ENCODE measurements at places on chromosomes 6 and 20. TPM values are rescaled to one million over a fixed set of nuclear protein-coding genes. Genes with fewer than 3 reads are reported as not detected.

Gene BPIFA3
- not detected for total RNA-seq

Gene EPPIN
- total RNA-seq = not detected

Gene KCNK16
- total RNA-seq = not detected

Gene TINAG
- total RNA-seq = 1.0 TPM

Gene C20orf144
- not detected for total RNA-seq

Gene ISM1
- total RNA-seq = 1.5 TPM

Gene FAM217A
- total RNA-seq = not detected

Gene KCNB1
- total RNA-seq = 1.5 TPM

GRCh38 chr6:33208091-33208967, at the start of gene RING1:
Gene RING1 (plus strand): TSS chr6:33208500. CDS start chr6:33208823, 323 bp downstream.
- DNase-seq = peak; percentile 90

DNA sequence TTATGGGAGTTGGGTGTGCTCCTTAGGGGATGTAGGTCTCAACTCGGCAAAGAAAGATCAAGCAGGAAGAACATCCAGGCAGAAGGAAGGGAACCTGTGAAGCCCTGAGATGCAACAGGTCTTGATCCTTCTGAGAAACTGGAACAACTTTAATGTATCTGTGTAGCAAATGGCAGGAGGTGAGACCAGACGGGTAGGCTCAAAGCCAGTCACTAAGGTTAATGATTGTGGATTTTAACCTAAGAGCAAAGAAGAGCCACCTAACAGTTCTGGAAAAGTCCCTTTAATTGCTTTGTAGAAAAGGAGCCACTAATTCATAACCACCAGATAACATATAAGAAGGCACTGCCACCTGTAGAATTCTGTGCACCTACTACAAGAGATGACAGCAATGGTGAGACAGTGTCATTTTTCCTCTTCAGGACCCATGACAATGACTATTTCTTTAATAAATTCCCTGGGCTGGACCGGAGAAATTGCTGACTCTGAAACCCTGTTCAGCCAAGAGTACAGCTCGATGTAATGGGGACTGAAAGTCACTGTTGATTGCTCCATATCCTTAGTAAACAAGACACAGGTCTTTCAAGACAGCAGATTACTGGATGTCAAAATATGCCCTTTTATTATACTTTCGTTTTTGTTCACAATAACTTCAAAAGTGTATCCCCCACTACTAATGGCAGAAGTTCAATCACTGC, 326.2 kb downstream of the CBLN4 start:
- no peak for DNase-seq

DNA sequence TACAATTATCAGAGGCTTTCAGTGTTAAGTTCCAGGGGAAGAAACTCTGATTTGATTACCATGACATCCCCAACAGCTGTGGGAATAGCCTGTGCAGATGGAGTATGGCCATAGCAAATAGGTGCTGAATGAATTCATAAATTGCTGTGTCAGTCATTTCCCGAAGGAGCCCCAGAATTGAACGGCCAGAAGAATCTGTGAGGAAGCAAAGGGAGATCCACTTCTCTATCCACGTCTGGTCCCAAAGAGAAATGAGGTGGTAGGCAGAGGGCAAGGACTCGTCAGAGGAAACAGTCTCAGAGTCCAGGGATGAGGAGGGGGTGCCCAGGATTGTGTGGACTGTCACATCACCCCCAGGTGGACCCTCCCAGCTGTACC, 3.1 kb upstream of the TAF8 start:
- no peak for DNase-seq

GRCh38 chr6:34207695-34208443, 28.8 kb upstream of the HMGA1 start:
- DNase-seq = no peak

GRCh38 chr6:30327232-30327746, 562 bp downstream of the TRIM39 start:
- no peak for DNase-seq

DNA sequence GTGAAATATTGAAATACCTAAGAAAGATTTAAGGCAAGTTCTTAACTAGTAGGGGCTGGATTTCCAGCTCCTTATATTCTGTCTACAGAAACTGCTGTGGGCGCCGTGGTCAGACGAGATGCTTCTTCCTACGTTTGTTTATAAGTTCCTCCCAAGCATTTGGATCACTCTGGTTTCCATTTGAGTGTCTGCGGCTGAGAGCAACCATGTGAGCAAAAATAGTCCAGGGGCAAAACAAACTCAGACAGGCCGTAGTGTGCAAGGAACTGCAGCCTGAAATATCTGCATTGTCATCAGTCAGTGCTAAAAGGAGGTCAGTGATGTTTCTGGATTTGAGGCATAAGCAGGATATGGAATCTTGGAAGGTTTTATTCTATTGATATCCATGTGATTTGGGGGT, 485.9 kb upstream of the JAG1 start:
- DNase-seq = peak; percentile 26

DNA sequence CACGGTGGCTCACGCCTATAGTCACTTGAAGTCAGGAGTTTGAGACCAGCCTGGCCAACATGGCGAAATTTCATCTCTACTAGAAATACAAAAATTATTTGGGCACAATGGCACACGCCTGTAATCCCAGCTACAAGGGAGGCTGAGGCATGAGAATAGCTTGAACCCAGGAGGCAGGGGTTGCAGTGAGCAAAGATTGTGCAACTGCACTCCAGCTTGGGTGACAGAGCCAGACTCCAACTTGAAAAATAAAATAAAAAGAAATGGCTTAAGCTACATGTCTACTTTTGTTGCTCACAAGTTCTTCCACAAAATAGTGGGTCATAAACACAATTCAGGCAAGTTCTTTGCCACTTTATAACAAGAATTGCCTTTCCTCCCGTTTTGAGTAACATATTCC, 27.1 kb upstream of the B4GALT5 start:
- DNase-seq = no peak

GRCh38 chr6:12440981-12441380, 150.8 kb downstream of the EDN1 start:
- DNase-seq = no peak

GRCh38 chr6:56655249-56655648, 12.6 kb upstream of the DST start:
- no peak for DNase-seq

GRCh38 chr6:90179190-90180169, 117.2 kb downstream of the BACH2 start:
- DNase-seq = no peak

GRCh38 chr6:87671555-87672029, 30.4 kb downstream of the AKIRIN2 start:
- no peak for DNase-seq

GRCh38 chr6:82176616-82177015, 70.9 kb downstream of the IBTK start:
- DNase-seq = no peak

GRCh38 chr20:8250539-8251200, 118.6 kb downstream of the PLCB1 start:
- no peak for DNase-seq

GRCh38 chr6:155120034-155120433, 124.9 kb downstream of the TIAM2 start:
- DNase-seq = no peak

DNA sequence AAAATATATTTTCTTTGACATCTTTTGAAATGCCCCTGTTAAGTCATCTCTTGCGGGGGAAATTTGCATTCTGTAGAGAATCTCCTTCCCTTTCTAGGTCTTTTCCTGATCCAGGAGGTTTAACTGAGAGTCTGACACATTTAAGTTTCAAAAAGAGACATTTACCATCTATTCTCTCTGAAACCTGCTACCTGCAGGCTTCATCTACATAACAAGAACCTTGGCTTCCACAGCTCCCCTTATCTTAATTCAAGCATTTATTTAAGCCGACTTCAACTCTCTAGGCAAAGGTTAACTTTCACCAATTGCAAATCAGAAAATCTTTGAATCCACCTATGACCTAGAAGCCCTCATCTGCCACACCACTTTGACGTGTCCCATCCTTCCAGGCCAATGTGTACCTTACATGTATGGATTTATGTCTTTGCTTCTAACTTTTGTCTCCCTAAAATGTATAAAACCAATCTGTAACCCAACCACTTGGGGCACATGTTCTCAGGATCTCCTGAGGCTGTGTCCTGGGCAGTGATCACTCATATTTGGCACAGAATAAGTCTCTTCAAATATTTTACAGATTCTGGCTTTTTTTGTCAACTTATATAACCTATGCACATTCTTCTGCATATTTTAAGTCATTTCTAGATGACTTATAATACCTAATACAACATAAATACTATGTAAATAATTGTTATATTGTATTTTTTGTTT, 666.7 kb downstream of the UTRN start:
- no peak for DNase-seq

GRCh38 chr6:112218563-112218962, 35.8 kb downstream of the LAMA4 start:
- peak; percentile 56 for DNase-seq

DNA sequence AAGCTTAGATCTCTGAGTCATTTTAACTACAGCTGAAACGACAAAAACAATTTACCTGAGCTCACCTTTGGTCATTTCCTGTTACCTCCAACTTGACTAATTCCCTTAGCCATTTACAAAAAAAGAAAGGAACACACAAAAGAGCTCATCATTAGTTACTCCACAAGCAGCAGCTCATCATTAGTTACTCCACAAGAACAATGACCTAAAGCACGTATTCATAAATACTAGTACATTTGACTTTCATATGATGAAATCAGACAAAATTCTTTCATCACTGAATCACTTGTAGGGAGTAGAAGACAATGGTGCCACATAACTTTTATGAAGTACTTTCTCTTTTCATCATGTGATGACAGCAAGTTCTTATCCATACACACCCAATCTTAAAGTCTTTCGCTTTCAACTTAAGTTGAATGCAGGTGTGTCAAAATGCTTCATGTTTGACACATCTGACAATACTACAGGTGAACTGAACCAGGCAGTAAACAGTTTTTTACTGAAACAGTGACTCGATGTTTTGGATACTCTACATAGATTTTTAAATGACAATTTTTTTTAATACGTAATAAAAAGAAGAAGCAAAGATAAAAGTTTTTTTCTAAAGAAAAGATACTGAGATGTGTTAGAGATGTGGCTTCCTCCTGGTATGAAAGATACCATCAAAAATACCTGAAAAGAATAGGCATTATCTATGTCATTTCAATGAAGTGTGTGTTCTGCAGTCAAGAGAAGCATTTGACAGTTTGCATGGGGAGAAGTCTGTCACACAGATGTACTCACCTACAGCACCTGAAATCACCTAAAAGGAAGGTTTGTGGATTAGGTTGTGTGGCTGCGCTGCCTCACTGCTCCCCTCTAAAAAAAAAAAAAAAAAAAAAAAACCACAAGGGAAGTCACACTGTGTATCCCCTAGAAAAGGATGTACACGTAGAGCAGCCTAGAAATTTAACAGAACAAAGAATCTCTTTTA, 109.1 kb downstream of the PRDM1 start:
- no peak for DNase-seq

DNA sequence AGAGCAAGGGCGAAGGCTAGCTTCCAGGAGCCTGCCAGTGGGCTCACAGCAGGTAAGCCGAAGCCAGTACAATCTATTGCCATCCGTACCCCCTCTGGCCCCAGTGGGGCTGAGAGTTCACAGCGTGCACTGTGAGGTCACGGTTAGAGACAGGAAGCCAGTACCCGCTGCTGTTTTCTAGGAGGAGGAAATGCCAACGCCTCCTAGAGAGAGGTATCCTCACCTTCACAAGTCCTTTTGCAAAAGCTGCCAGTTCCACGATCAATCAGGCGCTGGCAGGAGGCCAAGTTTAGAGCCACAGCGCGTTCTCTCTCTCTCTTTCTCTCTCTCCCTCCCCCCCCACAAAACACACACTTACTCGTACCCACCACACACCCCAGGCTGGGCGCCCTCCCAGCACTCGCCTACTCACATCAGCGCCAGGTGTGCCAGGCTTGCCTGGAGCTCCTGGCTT, 22.5 kb downstream of the COL9A1 start:
- no peak for DNase-seq

GRCh38 chr6:9606435-9607134, 808.3 kb downstream of the TFAP2A start:
- no peak for DNase-seq

Data from heart right ventricle (tissue), 16 donors.